Myocyte (in vitro differentiated cells): ENCODE measurements at places on chromosomes 2 and 18.

DNA sequence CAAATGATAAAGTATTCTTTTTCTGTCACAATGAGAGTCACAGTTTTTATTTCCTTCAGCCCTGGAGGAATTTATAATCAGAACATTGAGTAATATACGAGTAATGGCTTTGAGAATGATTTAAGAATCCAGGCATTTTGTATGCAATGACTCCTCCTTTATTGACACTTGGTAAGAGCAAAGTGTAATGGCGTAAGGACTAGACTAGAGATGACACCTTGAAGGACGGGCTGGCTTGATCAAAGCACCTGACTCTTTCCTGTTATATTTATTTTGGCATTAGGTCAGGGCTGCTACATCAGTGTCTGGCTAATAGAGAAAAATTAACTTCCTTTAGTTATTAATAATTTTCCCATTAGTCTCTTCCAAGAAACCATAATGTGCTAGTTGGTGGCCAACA lies 482.4 kb upstream of the GCFC2 start:
- DNase-seq = no peak

DNA sequence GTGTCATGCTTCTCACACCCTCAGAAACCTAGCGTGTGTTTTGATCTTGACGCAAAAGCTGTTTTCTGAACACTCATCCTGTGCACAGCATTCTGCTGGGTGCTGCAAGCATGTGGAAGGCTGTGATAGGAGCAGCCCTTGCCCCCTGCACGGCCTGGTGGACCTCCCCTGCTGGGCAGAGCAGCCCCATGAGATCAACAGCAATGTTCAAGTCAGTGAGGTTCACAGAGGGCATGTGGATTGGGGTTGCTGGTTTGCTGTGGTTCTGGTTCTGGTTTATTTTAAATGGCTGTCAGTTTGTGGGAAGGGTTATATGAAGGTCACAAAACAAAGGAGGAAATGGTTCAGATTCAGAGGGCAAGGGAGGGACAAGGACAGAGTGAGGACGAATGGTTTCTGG lies 71.3 kb downstream of the SOWAHC start:
- DNase-seq = no peak

DNA sequence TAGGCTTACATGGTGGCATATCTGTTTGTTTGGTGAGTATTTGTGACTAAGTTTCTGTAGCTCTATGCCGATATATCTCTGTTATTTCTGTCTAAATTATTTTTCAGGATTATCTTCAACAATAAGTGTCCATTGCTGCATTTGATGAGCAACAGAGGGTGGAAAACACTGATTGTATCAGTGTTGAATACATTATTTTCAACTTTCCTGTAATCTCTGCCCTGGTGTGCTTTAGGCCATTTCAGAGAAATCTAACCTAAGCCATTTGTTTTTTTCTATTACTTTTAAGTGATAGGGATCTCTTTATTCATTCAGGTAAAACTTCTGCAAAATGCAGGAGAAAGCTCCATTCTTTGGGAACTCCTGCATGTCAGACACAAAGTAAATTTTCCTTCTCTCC lies 654.5 kb downstream of the RNF144A start:
- no peak for DNase-seq

DNA sequence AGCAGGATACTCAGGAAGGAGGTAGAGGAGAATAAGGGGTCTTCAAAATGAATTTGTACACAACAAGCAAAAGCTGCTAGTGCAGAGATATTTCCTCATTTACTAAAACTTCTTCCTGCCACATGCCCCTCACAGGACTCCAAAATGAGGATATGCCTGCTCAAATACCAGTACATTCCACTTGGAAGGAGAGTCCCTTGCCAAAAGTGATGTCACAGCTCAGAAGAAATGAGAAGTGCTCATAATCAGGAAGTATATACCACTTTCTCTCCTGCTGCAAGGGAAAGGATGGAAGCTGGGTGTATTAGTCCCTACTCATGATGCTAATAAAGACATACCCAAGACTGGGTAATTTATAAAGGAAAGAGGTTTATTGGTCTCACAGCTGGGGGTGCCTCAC lies 87.7 kb upstream of the FSHR start:
- no peak for DNase-seq

DNA sequence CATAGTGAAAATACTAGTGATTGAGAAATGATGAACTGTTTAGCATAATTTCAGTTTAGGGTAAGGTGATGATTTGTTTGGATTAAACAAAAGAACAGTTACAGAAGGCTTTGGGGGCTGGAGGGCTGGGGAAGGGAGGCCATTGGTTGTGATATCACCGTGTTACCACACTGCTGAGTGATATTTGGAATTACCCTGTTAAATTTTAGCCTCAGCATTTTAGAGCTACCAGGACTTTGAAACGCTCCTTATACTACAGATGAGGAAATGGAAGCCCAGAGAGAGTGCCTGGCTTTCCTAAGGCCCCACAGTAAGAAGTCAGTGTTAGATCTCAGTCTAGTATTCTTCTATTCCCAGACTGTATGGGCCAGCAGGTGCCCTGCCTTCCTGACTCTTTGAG lies 15.6 kb downstream of the ARHGEF33 start:
- DNase-seq = no peak

DNA sequence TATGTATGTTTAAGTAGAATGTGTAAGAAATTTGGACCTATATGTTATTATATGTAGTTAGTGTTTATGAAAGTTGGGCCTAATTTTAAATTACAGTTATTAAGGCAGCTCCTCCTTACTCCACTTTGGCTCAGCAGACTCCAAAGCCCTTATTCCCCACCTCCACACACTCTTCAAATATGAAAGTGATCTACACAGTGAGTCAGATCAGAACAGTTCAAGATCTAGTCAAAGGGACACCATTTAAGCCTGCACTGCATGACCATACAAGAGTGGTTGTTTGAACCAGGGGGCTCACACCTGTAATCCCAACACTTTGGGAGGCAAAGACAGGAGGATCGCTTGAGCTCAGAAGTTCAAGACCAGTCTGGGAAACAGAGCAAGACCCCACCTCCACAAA lies 21.2 kb upstream of the PMAIP1 start:
- DNase-seq = no peak

- peak; percentile 55 for DNase-seq
Measured at GRCh38 chr18:48408727-48409590, at the start of gene ZBTB7C. ZBTB7C (minus strand) TSS chr18:48409383.

GRCh38 chr18:35511833-35512232 lies 14.1 kb upstream of the INO80C start:
- no peak for DNase-seq
